Thyroid gland (tissue), 4 donors: ENCODE measurements at places on chromosomes 16 and 17. TPM values are rescaled to one million over a fixed set of nuclear protein-coding genes. Genes with fewer than 3 reads are reported as not detected.

DNA sequence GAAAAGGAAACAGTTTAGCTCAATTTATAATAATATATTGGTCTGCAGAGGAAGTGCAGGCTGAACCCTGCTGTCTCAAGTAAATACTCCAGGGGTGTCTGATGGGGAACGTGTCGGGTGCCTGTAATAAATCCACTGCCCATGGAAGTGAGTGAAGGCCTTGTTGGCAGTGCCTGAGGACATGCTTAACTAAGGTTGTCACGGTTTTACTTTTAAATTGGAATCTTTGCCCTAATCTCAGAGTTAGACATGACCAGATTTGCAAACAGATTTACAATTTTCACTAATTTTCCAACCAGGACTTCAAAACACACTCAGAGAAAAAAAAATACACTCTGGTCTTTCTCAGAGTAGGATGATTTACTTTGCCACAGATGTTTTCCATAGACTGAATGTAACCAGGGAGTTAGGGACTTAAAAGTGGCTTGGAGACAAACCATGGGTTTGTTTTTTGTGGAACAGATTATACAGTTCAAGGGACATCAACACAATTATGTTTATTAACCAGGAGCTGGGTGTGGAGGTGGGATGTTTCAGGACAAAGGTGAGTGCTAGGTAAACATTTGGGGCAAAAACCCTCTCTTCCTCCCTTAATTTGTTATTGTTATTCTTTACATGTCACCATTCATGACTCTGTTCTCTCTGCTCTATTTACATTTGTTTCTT lies 144.5 kb downstream of the FTO start:
- H3K27me3 ChIP-seq = no peaks in the 10 kb centered on the region
- H3K4me1 ChIP-seq = peaks cover 18% of the 10 kb centered on the region
- no peak overlapping the region for H3K27ac ChIP-seq
- no peak overlapping the region for H3K4me3 ChIP-seq

- no peak overlapping the region for H3K4me3 ChIP-seq
- no peaks in the 10 kb centered on the region for H3K36me3 ChIP-seq
- no peaks in the 10 kb centered on the region for H3K4me1 ChIP-seq
- H3K27me3 ChIP-seq = no peaks in the 10 kb centered on the region
- no peak for DNase-seq
- H3K27ac ChIP-seq = no peak overlapping the region
Measured at GRCh38 chr17:8918807-8919465, 46.6 kb downstream of the PIK3R5 start.

- no peak overlapping the region for H3K4me3 ChIP-seq
- H3K36me3 ChIP-seq = no peaks in the 10 kb centered on the region
- no peaks in the 10 kb centered on the region for H3K27me3 ChIP-seq
- DNase-seq = no peak
- H3K4me1 ChIP-seq = no peaks in the 10 kb centered on the region
Measured at GRCh38 chr17:64420143-64420670, 28.7 kb upstream of the MILR1 start.

DNA sequence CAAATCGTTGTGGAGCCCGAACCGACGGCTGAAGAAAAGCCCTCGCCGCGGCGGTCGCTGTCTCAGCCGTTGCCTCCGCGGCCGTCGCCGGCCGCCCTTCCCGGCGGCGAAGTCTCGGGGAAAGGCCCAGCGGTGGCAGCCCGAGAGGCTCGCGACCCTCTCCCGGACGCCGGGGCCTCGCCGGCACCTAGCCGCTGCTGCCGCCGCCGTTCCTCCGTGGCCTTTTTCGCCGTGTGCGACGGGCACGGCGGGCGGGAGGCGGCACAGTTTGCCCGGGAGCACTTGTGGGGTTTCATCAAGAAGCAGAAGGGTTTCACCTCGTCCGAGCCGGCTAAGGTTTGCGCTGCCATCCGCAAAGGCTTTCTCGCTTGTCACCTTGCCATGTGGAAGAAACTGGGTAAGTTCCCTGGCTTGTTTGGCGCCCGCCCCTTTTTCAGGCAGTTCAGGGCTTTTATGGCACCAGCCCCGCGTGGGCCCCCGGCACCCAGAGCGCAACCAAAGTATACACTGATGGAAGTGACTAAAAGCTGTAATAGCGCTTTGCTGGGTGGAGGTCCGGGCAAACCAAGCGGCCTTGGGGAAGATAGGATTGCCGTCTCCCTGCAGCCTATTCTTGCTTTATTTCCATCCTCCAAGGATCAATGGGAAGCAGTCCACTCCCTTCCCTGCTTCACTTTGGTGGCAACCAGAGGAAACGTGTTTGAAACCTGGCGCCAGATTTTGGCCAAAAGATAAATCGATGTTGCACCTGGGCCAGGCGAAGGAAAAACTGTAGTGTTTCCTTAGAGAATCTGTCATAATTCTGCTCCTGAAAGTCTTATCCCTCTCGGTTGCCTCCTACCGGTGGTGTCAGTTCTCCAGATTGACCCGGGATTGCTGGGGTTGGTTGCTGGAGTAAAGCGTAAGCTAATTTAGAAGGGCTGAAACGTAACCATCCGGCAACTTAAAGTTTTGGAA lies 775 bp downstream of the PPM1D start:
- peak overlapping the region; percentile 99 for H3K27ac ChIP-seq
- peak; percentile 80 for DNase-seq
- peaks cover 13% of the 10 kb centered on the region for H3K4me1 ChIP-seq
- H3K36me3 ChIP-seq = no peaks in the 10 kb centered on the region

SPN gene
- total RNA-seq = 3.4 TPM
